ENCODE measurements at places on chromosomes 5 and 9.

DNA sequence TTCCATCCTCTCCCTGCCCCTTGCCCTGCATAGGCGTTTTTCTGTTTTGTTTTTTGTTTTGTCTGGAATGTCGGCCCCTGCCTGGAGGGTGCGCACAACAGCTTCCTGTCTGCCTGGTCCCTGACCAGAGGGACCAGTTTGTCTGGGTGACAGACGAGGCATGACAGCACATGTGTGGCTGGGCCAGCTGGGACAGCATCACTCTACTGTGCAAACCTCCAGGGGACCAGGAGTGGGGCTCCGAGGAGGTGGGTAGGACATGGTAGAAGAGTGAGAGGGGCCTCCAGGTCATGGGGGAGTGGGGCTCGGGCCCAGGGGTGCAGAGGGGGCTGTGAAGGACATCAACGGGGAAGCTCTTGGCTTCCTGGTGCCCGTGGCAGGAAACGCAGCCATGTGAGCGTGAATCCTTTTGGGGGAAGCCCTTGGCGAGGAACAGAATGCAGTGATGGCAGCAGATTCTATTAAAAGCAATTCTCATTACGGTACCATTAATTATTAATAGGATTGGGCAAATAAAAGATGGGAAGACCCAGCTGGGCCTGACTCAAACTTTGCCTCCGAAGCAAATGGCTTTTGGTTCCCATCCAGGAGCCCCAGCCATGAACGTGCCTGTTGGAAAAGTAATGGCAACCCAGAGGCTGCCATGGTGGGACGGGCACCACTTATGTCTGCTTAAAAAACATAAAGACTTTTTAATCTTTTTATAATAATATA, 184.4 kb upstream of the IER5L start:
- DNase-seq, result no peak

DNA sequence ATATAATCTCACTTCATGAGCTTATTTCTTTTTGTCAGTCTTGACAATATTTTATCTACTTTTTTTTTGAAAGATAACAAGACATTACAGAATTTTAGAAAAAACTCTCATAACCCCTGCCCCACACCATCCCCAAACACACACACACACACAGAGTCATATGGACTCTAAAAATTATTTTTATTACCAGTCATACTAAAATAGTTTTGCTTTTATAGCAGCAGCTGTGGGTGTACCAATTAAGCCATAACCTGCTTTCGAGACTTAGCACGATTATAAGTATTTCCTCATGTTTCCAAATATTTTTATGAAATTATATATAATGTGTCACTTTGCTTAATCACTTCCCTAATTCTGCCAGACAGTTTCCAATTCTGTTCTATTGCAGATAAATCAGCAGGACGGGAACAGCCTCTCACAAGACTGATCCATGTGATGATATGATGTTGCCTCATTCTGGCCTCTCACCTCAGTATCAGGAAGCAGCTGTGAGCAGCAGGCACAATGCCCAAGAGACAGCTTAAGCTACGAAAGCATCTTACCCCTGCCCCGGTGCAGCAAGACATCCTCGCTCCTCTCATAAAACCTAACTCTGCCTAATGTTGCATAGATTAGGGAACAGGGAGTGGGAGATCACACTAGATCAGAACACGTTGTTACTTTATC, 7.0 kb downstream of the PDCL start:
- DNase-seq, result no peak

DNA sequence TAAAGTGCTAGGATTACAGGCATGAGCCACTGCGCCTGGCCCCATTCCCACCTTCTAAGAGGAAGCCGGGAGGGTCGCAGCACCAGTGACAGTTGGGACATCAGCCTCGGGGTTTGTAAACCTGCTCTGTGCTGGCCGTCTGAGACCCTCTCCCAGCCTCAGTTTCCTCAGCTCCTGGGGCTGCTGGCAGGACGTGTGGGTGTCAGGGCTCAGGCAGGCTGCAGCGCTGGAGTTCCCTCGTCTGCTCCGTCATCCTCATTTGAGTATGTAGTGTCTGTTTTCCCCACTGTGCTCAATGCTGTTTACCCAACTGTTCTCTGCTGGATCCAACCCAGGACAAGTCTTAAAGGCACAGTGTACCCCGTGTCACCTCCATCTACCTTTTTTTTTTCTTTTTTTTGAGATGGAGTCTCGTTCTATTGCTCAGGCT, 2.0 kb upstream of the NINJ1 start:
- DNase-seq, result no peak

GRCh38 chr5:36199620-36200019, 42.1 kb downstream of the NADK2 start:
- DNase-seq, result no peak

DNA sequence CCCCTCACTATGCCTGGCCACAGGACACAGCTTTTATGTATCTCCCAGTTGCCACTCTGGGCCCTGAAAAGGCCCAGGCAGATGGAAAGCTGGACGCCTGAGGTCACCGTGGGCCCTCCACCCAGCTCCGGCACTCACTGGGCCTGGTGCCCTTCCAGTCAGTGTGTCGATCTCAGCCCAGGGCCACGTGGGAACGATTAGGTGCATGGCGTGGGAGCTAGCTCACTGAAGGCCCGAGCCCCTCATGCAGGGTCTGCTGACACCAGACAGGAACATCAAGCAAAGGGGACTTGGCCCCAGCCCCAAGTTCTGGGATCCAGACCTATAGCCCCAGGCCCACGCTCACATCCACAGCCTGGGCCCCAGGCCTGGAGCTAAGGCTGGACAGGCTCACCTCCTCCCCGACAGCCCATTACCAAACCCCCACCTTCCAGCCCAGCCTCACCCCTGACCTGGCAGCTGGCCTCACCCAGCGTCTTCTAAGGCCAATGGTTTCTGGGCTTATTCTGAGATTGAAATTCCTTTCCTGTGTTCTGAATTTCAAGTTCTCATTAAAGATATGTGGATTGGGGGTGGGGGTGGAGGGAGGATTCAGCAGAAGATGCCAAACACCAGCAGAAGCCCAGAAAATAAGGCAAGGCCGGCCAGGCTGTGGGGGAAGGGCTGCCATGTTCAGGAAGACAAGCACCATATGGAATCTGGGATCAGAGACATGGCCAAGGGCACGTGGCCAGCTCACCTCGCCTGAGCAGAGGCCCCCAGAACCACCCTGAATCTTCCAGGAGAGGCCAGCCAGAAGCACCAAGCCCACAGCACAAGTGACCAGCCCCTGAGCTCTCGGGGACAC, 74.5 kb downstream of the ADAMTS2 start:
- DNase-seq, result no peak

DNA sequence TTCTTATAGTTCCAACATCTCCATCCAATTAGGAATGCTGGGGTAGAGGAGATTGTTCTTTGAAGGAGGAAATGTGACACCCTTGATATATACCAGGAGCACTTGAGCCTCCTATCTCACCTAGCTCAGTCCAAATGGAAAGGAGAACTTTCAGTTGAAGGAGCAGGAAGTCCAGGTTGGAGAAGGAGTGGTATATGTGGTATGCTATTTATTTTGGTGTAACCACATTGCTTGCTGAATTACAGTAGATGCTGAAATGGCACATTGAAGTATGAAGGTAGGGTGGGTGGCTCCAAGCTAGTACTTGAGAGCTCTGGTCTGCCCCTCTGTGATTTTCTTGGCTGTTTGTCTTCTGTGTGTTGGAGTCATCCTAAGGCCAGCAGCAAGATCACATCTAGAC, 6.1 kb downstream of the CSNK1G3 start:
- no peak for DNase-seq

GRCh38 chr5:172543484-172544298, 89.4 kb upstream of the SH3PXD2B start:
- DNase-seq, result no peak

DNA sequence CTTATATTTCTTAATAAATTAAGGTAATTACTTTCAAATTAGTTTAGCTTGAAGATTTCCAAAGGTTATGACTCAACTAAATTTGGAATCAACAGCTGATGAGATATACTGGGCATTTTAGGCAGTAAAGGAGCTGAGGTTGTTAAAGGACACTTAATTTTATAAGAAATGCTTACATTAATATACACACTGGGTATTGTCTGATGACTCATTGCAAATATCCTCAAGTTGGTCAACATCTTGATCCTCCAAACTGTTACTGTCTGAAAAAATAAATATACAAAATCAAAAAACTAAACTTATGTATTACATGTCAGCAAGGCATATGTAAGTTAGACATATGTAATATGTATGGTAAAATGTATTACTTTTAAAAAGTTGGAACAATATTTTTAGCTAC, 3.4 kb downstream of the GFM2 start:
- DNase-seq, result no peak

DNA sequence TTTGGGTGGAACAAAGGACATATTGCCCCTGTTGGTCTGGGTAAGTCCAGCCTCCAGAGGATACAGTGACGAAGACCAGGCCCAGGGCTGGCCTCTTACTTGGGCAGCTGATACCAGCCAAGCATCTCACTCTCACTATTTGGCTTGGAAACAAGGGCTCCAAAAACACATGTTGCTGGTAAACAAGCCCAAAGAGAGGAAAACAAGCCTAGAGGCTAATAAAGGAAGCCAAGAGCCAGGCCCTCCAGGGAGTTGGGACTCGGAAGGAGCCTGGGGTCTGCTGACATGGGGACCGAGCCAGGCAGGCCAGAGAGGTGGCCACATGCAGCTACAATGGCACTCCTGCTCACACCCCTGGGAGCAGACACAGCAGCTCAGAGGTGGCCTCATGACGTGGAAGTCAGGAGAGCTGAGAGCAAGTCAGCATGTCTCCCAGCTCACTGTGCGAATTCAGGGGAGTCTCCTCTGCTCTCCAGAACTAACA, 5.7 kb downstream of the SPARC start:
- no peak for DNase-seq

DNA sequence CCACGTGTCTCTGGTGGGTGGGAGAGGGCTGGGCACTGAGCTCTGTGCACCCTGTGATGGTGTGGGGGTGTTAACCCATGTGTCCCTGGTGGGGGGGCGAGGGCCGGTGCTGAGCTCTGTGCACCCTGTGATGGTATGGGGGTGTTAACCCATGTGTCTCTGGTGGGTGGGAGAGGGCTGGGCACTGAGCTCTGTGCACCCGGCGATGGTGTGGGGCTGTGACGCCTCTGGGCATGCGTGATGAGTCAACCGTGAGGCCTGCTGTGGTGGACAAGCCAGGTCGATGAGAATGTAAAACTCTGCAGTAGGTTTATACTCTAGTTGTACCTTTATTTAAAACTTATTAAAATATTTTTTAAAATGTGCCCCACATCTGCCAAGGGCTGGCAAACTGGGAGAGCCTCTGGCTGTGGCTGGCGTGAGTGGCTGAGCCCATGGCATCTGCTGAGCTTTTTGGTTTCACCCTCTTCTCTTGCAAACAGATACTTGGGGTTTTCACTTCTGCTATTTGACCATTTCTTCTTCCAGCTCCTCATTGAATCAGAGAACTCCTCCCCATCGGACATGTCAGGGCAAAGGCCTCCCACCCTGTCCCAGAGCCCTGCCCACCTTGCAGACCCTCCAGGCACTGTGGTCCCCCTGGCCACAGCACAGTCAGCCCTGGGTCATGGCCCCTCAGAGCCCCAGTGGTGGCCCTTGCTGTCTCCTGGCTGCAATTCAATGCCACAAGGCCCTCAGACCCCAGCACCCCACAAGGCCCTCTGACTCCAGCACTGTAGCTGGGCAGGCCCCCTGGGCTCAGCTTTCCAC, 18.5 kb upstream of the EXOC3 start:
- DNase-seq, result no peak

DNA sequence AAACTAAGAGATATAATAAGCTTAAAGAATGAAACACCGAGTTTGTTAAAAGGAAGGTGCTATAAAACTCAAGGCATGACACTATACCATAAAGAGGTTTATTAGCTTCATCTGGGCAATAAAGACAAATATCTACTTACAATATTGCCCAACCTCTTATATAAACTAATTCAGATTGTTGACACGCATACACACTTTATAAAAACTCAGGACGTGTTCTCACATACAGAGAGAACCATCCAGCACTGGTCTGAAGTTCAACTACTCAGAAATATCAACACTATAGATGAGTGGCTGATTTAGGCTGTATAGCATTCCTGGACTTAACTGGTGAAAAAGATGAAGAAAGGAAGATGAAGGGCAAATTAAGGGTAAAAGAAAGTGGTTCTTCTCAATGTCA, 81.2 kb downstream of the FRMD3 start:
- no peak for DNase-seq

DNA sequence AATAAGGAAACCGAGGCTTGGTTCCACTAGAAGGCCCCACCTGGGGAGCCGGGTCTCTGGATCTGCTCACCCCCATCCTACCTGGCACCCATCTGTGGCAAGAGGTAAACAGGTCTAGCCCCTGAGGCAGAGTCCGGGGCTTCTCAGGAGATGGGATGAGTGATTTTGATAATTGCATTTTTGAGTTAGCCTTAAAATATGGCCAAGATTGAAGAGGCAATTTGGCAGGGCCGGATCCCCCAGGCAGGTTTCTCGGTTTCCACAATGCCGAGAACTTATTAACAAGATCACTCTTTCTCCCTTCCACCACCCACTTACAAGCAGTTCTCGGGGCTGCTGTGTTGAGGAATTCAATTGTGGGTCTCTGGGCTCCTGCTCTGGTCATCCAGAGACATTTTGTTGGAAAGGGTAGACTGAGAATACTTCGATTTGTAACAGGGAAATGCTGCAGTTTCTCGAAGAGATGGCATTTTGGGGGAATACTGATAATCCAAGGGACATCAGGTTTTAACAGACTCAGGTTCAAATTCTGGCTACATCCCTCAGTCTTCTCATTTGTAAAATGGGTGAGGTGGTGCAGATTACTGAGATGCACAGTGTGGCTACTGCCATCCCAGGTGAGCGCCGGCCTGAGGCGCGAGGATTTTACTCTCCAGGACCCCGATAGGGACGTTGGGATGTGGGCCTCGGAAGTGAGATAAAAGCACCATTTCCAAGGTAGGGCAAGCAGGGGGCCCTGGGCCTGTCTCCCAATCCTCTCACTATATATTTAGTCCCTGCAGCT, 194.2 kb downstream of the CDK5RAP2 start:
- no peak for DNase-seq

DNA sequence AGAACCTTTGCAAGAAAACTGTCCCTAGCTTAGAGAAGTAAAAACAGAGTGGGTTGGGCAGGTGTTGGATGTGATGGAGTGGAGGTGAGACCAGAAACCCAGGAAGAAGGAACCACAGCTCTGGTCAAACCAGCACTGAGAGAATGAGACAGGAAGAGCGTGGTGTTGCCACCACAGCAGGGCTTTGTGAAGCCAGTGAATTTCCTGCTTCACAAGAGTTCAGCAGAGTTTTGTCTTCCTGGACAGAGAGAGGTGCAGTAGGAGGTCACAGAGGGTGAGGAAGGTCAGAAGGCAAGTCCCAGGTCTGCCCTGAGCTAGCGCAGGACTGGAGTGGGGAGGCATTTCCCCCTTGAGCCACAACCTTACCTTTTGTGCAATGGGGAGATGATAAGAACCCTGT, 2306.2 kb upstream of the ACO1 start:
- no peak for DNase-seq

- DNase-seq, result no peak
Observed at GRCh38 chr5:32000731-32001130, 173.4 kb downstream of the GOLPH3 start.

Data from stimulated activated CD4-positive, alpha-beta T cell treated with anti-CD3 and anti-CD28 coated beads, Interleukin-15, amount 100 ng/mL, for 1 hour (primary cell).